Stimulated activated CD4-positive, alpha-beta T cell treated with anti-CD3 and anti-CD28 coated beads, Interleukin-1b, Interleukin-23, amount 100 ng/mL, for 24 hours (primary cell): ENCODE measurements at places on chromosomes 6 and 20.

DNA sequence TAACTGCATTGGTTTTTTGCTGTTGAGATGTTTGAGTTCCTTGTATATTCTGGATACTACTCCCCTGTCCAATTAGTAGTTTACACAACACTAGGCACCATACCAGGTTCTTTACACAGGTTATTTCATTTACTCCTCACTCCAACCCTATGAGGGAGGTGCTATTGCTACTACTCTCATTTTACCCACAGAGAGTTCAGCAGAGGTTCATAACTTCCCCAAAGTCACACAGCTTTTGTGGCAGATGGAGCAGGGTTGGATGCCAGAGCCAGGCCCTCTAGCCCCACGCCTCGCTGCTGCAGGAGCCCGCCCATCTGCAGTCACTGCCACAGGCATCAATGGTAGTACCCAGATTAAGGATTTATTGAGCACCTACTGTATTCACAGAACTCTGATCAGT, 61.7 kb upstream of the MAP3K4 start:
- no peak for DNase-seq

DNA sequence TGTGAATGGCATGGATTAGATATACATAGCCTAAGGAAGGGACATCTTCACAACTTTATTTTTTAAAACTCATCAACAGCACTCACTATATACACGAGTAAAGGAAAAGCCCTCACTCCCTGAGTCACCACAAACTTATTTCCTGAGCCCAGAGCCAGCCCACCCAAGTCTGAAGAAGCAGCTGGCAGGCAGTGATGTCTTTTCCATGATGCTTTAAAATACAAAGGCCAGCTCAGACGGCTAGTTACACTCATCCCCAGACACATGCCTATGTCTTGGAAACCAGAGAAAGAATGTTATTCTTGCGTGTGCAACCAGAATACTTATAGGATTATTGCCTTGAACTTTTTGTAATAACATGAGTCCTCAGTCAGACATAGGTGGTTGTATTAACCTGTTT, 114.4 kb downstream of the ADGRG6 start:
- no peak for DNase-seq

- no peak for DNase-seq
These were observed 14.7 kb upstream of the DST start for GRCh38 chr6:56657354-56657753.

- DNase-seq: peak; percentile 41
These were observed at the start of gene STX11 for GRCh38 chr6:144149894-144150709. STX11 (plus strand) TSS chr6:144150517; CDS start chr6:144186628, 36,111 bp downstream.

DNA sequence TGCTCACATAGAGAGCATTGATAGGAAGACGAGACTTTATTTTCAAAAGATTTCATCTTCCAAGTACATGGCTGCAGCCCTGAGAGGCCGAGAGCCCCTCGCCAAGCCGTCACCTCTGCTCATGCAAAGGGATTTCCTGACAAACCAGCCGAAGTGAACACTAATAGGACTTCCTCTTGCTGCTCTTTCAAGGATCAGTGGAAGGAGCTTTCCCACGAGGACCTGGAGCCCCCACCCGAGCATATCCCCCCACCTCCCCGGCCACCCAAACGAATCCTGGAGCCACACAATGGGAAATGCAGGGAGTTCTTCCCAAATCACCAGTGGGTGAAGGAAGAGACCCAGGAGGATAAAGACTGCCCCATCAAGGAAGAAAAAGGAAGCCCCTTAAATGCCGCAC, 69.3 kb downstream of the PTPN1 start:
- DNase-seq: no peak

DNA sequence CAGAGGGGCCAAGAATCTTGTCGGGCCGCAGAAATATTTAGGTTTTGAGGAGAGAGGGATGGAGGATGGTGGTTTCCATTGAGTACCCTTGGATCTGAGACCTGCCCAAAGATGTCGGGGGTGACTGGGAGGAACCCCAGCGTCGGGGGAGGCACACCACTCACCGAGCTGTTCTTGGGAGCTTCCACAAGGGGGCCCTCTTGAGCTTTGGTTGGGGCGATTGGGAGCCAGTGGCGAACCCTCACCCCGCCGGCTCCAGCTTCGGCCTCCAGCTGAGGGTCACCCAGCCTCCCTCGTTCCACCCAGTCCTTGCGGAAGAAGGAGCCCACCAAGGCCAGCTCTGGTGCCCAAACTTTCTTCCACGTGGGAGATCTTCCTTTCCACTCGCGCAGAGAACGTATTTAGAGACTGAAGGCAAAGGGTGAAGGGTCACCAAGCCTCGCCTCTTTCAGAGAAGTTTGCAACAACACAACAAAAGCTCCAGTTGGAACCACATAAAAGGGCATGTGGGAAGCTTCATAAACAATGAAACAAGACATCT, 33.6 kb downstream of the APCDD1L start:
- peak; percentile 39 for DNase-seq

GRCh38 chr6:8844968-8845367, 409.6 kb upstream of the SLC35B3 start:
- no peak for DNase-seq

DNA sequence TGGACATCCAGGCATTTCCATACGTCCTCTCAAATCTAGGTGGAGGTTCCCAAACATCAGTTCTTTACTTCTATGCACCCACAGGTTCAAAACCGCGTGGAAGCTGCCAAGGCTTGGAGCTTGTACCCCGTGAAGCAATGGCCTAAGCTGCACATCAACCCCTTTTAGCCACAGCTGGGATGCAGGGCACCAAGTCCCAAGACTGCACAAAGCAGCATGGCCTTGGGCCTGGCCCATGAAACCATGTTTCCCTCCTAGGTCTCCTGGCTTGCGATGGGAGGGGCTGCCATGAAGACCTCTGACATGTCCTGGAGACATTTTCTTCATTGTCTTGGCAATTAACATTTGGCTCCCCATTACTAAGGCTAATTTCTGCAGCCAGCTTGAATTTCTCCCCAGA, 88.9 kb upstream of the CBLN4 start:
- DNase-seq: no peak

DNA sequence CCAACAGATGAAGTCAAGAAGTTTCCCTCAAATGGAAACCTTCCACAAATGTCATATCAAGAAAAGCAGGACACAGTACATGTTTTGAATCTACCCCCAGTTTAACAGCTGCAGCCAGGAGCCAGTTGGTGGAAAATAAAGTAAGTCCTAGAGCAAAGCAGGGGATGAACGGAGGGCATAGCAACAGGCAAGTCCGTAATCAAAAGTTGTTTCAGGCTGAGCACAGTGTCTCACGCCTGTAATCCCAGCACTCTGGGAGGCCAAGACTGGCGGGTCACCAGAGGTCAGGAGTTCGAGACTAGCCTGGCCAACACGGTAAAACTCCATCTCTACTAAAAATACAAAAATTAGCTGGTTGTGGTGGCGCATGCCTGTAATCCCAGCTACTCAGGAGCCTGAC, 2.4 kb upstream of the SALL4 start:
- DNase-seq: no peak

- no peak for DNase-seq
These were observed 85.8 kb upstream of the PREP start for GRCh38 chr6:105488516-105489215.

DNA sequence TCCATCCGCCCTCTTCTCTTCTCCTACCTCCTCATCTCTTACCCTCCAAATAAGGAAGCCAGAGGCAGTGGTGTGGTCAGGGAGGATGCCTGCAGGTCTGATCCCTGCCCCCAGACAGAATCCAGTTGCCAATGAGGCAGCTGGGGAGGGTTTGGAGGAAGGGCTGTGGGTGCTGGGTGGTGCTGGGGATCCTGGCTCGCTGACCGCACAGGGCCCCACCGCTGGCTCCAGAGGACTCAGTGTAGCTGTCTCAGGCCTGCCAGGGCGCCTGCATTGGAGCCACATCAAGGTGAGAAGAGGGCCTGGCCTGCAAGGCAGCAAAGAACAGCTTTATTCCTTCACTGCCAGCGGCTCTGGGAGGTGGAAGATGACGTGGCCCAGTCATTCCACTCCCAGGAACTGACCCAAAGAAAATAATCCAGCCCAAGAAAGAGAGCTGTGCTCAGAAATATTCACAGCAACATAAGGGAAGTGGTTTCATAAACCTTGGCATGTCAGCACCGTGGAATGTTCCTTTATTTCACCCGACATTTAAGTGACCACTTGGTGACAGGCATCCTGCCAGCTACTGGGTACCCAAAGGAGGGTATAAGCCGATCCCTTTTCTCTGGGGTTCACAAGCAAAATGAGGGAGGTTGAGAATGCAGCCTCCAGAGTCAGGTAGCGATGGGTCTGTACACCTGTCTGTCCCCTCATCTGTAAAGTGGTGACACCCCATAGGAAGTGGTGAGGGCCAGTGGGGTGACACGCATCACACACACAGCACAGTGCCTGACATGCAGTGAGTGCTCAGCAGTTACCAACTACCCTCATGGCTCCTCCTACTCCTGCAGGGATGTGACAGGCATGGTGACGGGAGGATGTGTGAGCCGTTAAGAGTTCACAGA, 125.1 kb downstream of the SNX5 start:
- no peak for DNase-seq

- DNase-seq: no peak
These were observed 191.2 kb downstream of the MANEA start for GRCh38 chr6:95768539-95768938.

GRCh38 chr20:31933698-31934097, 18.1 kb downstream of the PDRG1 start:
- no peak for DNase-seq
